Stimulated activated CD4-positive, alpha-beta T cell treated with anti-CD3 and anti-CD28 coated beads, Interleukin-15, amount 100 ng/mL, for 1 hour (primary cell): ENCODE measurements at places on chromosomes 6 and 20.

GRCh38 chr6:35343092-35343834, 905 bp downstream of the PPARD start:
- DNase-seq, result no peak

GRCh38 chr20:38723017-38723847, 1.1 kb upstream of the SLC32A1 start:
- no peak for DNase-seq

GRCh38 chr6:47484616-47485015, 7.0 kb downstream of the CD2AP start:
- DNase-seq, result no peak

- DNase-seq, result no peak
These were observed 402.7 kb upstream of the AGPAT4 start for GRCh38 chr6:161676586-161676985.

DNA sequence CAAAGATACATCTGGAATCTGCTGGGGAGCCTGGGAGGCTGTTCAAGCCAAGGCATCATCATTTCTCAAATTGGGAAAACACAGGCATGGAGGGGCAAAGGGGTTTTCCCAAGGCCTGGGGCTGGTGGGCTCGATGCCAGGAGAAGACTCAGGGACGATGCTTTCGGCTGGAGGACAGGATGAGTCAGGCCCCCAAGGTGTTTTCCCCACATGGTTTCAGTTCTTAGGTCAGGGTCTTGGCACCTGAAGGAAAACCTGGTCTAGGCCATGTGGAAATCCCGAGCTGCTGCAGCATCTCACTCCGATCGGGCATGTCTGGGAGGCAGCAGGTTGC, 348.1 kb downstream of the CDC5L start:
- no peak for DNase-seq

- no peak for DNase-seq
These were observed 22.2 kb downstream of the OLIG3 start for GRCh38 chr6:137471986-137472385.

DNA sequence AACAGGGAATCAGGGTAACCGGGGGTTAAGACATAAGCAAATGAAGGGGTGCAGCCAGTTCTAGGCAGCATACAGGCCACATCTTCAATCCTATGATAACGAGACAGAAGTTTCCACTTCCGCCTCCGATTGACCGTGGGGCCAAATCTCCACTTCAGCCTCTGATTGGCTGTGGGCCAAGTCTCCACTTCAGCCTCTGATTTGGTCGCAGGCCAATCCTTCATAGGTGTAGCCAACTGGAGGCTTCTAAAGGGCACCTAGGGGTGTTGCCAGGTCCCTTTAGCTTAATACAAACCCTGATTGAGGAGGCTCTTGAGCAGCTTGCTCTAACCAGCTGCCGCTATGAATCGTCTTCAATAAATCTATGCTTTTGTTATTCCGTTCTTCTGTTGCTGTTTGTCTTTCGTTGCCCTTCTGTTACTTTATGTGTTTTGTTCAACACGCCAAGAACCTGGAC, 2.1 kb upstream of the ERGIC3 start:
- no peak for DNase-seq

DNA sequence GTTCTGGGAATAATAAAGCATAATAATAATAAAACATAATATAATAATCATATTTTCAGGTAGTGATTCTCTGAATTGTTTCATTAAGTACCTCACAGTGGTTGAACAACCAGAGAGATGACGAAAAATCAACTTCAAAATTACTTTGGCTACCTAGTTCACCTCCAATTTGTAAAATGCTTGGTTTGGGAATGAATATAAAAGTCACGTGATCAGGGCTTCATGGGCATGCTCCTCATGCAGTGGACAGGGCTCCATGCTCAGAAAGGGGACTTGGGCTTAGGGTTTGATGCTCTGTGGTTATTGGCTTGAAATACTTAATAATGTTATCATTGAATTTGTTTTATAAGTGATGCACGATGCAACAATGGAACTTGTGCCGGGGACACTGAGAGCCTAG, 58.2 kb downstream of the HAO1 start:
- DNase-seq, result no peak

GRCh38 chr6:56199956-56200355, 47.4 kb downstream of the COL21A1 start:
- no peak for DNase-seq

DNA sequence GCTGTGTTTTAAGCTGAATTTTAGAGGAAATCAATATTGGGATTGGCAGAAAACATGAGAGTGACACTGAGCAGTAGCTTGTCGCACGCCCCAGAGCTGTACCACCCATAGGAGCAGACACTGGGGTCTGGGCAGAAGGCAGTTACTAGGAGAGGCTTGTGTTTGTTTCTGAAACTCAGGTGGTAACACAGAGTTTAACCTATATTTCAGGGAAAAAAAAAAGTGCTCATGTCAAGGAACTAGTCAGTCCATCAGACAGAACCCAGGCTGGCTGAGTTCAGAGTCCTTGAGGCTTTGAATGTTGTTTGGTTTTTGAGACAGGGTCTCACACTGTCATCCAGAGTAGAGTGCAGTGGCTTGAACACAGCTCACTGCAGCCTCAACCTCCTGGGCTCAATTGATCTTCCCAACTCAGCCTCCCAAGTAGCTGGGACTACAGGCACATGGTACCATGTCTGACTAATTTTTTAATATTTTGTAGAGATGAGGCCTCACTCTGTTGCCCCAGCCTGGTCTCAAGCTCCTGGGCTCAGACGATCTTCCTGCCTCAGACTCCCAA, 6.6 kb downstream of the SLC22A1 start:
- DNase-seq, result no peak

DNA sequence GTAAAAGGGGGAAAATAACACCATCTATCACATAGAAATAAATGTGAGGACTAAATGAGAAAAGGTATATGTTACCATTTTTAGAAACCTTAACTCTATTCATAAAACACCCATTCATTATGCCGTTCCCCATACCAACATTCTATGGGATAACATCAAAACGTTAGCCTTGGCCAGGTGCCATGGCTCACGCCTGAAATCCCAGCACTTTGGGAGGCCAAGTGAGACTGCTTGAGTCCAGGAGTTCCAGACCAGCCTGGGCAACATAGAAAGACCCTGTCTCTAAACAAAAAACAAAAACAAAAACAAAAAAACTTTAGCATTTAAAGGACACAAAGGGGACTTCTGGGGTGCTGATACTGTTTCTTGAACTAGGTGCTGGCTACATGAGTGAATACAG, 1.3 kb downstream of the PIGU start:
- no peak for DNase-seq

- no peak for DNase-seq
These were observed 7.0 kb downstream of the PNPLA1 start for GRCh38 chr6:36276581-36277536.

DNA sequence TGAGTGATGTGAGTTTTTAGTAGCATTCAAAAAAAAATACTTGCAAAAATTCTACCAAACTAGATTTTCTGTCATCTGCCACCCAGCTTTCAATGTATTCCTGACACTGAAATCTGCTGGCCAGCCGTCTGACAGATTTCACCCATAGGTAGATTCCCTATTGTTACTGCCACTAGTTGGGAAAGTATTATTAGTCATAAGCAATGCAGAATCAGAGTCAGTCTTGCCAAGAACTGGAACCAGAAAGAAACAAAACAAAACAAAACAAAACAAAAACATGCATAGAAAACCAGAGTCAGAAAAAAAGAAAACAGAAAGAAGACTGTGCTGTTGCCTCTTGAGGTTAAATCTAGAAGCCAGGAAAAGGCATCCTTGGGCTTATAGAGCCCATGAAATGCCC, 293.1 kb upstream of the KCNQ5 start:
- no peak for DNase-seq

GRCh38 chr20:43416591-43417228, 41.0 kb upstream of the SRSF6 start:
- no peak for DNase-seq

DNA sequence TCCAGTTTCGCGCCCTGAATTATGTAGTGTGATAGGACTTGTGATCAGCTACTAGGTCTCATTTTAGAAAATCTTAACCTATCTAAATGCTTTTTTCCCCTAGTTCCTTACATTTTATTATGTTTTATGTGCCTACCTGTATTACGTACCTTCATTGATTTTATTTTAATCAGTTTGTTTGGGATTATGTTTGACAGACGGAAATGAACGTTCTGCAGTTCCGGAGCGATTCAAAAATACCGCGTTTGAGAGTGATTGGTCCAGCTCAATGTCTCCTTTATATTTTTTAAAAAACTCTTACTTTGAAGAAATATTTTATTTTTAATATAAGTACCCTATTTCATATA, 114.3 kb upstream of the BTN3A2 start:
- no peak for DNase-seq

- DNase-seq, result peak; percentile 11
These were observed 171.4 kb downstream of the GMPR start for GRCh38 chr6:16409531-16410441.

DNA sequence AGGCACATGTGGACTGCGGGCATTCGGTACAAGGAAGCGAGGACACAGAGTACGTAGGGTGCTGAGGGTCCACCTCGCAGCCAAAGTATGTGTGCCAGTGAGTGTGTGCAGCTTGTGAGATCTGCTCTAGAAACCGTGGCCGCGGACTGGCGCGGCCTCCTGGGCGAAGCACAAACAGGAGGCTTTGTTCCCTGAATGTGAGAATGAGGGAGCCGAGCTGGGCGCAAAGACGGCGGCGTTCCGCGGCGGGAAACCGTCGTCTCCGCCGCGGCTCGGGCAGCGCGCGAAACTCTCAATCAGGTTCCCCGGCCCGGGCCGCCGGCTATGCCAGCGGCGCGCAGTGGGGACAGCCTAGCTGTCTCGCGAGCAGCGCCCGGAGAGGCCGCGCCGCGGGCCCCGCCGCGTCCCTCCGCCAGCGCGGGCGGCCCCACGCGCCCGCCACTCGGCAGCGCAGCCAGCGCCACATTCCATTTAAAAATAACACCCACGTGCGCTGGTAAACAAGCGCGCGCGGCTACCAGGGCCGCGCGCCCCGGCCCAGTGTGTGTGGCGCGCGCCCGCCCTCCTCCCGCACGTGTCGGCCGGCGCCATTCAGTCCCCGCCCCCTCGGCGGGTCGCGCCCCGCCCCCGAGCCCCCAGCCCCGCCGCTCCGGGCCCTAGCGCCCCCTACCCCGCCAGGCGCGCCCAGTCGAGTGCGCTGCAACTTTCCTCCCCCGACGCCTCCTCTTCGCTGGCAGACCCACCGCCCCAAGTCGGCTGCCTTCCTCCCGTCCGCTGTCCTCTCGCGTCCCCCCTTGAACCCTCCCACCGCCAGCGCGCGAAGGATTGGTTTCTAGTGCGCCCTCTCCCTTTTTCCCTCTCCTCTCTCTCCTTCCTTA, 3.0 kb upstream of the FOXO3 start:
- peak; percentile 68 for DNase-seq

DNA sequence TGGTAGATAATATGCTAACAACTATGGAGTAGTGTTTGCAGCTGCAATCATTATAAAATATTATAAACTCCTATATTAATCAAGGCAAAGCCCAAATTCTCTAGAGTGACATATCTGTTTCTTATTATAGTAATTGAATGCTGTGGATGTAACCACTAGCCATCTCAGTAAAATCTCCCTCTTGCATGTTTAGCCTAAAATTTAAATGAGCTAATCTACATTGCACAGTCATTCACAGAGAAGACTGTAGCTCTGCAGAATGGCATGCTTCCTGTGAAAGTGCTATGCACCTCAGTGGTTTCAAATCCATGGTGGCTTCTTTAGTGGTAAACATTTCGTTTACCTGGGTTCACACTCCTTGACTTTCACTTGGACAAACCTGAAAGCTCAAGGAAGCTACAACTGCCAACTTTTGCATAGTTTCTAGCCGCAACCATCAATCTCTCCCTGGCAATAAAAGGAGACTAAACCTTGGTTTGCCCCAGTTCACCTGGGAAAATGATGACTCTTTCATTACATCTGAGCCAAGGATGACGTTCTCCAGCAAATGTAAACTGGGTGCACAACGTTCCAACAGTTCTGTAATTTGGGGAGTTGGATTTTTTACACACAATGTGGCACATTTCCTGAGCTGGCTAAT, 47.2 kb downstream of the FILIP1 start:
- no peak for DNase-seq

DNA sequence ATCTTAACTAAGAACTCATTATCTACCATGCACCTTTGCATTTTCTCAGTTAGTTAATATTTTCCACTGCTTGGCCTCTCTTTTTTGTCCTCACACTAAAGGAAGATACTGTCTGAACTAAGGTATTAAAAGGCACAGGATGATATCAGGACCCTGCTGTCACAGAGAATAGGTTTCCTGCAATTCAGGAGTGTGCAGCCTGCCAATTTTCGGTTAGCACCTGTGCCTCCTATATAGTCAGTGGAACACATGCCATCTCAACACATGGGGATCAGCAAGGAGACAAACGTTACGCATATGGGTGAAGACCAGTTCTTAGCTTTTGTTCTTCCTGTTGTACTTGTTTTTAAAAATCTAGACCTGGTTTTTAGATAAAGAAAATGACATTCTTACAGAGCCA, 71.0 kb downstream of the FUT9 start:
- DNase-seq, result no peak

DNA sequence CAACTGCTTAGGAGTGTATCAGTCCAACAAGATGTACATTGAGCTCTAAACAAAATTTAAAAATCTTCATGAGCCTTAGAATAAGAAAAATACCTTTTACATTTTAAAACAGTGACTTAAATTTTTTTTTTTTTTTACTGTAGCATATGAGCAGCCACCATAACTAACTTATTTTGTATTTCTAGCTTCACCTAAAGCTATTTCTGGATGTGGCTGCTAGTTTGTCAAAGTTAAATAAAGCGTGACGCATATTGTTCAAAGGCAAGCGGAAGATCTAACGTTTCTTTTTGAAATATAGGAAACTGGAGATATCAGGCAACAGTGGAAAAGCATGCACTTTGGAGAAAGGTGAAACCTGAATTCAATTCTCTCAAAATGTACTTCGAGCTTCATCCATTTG, 3.3 kb upstream of the IL22RA2 start:
- no peak for DNase-seq

DNA sequence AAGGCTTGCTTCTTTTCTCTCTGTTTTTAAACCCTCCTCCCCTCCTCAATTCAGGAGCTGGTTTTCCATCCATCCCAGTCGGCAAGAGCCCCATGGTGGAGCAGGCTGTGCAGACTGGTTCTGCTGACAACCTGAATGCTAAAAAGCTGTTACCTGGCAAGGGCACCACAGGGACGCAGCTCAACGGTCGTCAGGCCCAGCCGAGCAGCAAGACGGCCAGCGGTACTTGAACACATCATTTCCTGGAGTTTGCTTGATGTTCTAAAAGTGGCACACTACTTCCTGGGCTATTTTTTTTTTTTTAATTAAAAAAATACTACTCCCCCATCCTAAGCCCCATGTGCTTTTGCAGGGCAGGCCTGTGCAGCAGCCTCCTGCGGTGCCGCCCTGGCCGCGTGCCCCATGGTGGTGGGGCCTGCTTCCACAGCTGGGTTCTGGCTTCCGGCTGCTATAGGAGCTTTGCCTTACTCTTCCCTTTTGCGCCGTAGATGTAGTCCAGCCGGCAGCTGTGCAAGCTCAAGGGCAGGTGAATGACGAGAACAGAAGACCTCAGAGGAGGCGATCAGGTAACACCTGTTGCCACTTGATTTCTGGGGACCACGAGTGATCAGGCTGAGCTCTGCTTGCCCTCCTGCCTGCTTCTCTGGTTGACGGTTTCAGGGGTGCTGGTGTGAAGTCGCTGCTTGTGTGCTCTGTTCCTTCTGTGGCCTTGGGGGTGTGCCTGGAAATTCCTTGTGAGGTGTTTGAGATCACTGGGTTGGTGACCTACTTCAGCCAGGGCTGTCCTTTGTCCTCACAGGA, 7.7 kb downstream of the LSM14B start:
- no peak for DNase-seq

GRCh38 chr20:32227306-32227705, 19.6 kb downstream of the POFUT1 start:
- no peak for DNase-seq

GRCh38 chr6:71482742-71483141, 194.1 kb downstream of the OGFRL1 start:
- DNase-seq, result no peak
